ENCODE measurements at places on chromosomes 11 and 22.

DNA sequence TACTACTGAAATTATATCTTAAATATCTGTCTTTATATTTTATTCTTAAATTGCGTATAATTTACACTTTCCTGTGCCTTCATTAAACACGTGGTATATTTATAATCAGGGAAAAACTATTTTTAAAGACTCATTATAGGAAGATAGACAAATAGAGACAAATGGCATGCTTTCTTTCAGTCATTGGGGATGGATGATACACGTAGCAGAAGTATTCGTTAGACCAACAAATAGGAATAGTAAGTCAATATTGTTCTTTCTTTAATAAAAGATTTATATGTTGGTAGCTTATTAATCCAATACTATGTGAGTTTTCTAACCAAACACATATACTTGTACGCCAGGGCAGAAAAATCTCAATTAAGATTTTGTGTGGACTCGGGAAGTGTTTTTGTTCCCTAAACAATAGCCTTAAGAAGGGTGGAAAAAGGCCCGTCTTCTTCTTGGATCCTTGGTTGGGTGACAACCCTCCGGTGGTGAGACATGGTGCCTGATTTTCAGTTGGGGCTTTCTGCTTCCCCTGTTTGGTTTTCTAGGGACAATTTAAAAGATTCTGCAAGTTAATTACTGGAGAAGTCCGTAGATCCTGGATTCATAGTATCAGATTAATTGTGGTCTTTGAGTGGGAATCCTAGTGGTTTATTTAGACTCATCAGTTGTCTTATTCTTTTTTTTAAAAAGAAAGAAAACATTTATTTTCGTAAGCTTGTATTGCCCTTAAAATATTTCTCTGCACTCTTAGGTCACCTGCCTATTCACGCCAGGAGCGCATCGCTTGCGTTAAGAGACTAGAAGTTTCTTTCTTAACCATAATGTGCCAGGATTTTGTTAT lies 83.5 kb upstream of the WNT7B start:
- no peak for DNase-seq

DNA sequence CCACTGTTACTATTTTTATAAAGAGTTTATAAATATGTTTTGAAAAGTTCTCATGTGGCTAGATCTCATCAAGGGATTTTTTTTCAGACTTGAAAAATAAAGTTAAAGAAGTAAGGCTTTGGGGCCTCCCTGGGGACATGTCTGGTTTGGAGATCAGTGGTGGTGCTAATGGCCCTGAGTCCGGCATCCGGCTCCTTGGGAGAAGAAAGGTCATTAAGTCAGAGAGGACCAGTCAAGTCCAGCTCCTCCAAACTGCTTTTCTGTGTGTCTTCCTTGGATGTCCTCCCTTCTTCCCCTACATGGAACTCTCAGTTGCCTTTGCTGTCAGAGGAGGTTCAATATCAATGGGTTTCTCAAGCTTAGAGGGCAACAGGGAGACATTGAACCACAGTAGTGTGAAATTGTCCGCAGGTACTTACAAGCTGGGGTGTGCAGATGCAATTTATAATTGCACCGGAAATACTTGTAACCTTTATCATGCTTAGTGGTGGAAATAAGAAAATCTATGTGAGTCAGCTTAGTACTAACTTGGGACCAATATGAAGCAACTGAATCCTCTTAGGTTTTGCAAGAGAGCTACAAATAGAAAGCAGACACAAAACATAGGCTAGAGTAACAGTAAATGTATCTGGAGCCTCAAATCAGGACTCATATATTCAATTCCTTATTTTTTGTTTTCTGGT lies 144.3 kb downstream of the TEAD1 start:
- DNase-seq: no peak

GRCh38 chr11:843086-843734 lies 558 bp downstream of the TSPAN4 start:
- DNase-seq: no peak

DNA sequence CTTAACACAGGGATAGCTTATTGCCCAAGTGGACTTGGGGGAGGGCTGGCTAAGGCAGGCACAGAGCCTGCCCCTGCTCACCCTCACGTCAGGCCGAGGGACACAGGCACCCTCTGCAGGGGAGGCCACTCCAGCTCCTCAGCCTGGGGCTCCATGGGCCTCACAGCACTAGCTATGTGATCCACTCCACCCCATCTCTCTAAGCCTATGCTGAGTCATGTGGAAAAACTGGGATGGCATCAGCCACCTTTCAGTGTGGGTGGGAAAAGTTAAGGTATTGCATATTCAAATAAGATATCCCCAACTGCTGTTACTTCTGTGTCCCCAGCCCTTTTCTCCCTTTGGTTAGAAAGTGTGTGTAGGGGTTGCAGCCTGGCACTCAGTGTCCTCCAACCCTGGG lies 22.3 kb downstream of the RANGAP1 start:
- no peak for DNase-seq

GRCh38 chr22:48734359-48734758 lies 1093.3 kb downstream of the BRD1 start:
- DNase-seq: no peak

- DNase-seq: no peak
These were observed 27.6 kb downstream of the APLP2 start for GRCh38 chr11:130097285-130097684.

- no peak for DNase-seq
These were observed 55.7 kb downstream of the PHF21B start for GRCh38 chr22:44954149-44954548.

GRCh38 chr22:47161631-47162030 lies 399.2 kb downstream of the TBC1D22A start:
- DNase-seq: no peak

DNA sequence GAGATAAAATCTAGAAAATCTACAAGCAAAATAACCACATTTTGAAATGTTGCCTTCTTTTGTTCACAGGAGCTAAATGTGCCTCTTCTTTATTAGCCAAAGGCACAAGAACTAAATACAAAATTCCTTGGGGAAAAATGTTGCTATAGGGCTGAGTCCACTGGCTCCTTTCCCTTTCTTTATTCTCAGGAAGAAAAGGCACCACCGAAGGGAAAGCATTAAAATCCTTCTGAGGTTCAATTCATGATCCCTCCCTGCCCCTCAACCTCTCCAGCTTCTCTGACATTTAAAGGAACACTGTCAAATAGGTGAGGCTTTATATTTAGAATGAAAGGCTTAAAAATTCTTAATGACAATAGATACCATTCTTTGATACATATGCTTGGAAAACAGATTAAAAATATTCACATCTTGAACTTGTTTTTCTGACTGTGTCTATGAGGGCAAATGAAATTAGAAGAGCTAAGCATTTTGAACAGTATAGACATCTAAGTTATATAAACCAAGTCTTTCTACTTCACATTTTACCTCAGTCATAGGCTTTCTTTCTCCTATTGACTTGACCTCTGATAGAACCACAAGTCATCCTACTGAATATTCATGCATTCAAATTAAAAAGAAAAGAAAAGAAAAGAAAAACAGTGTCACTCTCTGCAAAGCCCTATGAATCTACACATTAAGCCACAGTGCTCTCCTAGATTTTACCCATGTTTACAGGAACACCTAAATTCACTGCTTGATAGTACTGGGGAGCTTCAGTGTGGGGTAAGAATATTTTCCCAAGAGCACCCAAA lies 148.2 kb downstream of the MAML2 start:
- DNase-seq: no peak

GRCh38 chr11:102771351-102771750 lies 9.1 kb downstream of the MMP10 start:
- no peak for DNase-seq

DNA sequence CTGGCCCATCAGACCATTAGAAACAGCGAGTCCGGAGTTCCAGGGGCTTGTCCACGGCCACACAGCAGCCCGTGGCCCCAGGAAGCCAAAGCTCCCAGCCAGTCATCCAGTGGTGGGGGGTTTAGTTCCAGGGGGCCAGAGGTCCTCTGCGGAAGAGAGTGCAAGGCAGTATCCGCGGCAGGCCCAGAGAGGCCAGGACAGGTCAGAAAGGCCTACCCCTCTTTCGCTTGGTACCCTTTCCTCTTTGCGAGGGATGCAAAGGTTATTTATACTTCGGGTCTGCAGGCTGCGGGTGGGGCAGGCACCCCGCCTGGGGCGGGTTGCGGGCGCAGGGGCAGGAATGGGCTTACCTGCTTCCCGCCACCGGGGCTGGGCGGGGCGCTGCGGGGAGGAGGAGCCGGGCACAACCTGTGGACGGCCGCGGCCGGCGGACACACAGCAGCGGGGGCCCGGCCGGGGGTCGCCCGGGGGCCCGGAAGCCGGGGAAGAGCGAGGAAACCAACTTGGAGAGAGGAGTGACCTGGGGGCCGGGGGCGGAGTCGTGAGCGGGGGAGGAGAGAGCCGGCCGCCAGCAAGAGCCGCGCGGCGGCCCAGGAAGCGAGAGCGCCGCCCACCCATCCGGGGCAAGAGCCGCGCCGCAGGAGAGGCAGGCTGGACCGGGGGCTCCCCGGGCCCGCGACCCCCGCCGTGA lies at the start of gene SH3BP1:
Gene SH3BP1, plus strand, starts transcription at position 600 of the 691 bp plus-strand sequence. CDS start 119 bp downstream, outside the sequence.
- DNase-seq: peak; percentile 73

- DNase-seq: no peak
These were observed 47.4 kb upstream of the B3GAT1 start for GRCh38 chr11:134459246-134460061.

- no peak for DNase-seq
These were observed 76.5 kb downstream of the PDE2A start for GRCh38 chr11:72597721-72598120.

DNA sequence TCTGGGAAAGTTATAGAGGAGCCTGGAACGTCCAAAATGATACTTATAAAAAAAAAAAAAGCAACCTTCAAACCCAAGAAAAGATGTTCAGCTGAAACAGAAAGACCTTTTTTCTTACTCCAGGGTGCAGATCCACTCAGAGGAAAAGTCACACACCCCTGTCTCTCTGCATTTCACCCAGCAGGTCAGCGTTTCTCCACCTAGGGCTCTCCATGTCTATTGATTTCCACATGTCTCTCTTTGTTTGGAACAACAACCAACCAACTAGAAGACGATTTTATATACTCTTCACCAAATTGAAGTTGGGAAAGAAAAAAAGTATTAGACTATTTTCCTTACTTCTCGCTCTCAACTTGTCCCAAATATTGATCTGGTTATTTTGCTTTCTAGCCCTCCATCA lies 42.2 kb upstream of the BLID start:
- DNase-seq: no peak

- DNase-seq: no peak
These were observed 67.5 kb downstream of the GAB2 start for GRCh38 chr11:78350091-78350645.

- DNase-seq: peak; percentile 47
These were observed 878 bp downstream of the RRAS2 start for GRCh38 chr11:14357881-14358728.

DNA sequence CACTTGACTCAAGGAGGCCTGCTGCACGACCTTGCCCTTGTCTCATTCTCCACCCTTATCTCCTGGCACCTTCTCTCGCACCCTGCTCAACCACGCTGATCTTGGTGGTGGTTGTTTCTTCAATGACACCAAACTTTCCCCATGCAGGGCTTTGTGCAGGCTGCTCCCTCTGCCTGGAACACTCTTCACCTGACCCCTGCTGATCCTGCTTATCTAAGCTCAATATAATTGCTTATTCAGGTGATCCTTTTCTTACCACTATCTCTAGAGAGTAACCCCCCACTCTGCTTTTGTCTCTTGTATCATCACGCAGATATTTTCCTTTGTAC lies 604.4 kb downstream of the BUD13 start:
- no peak for DNase-seq

DNA sequence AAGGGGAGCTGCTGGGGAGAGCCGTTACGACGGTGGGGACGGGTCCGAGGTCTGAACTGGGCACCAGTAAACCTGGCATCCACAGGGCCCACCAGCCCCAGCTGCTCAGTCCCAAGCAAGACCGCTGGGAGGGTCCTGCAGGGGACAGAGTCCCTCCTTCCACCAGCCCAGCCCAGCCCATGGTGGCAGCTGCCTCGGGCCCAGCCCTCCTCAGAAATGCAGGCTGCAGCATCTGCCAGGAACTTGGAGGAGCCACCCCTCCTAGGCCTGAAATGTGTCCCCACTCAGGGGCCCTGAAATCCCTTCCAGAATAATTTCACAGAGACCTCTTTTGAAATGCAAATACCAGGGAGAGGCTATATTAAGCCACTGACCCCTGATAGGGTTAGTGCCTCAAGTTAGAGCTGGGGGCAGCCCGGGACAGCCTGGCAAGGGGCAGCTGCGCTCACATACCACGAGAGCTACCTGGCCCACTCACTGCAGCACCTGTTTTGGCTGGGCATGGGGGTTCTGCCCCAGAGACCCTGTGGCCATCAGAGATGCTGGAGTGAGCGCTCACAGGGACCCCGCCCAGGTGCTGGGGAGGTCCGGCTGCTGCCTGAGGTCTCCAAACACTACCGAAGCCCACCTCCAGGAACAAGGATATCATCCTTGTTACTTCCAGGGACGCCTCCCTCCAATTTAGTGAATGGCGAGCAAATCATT lies 53.1 kb downstream of the CELSR1 start:
- DNase-seq: no peak

GRCh38 chr11:93519179-93519578 lies 24.0 kb downstream of the SMCO4 start:
- DNase-seq: no peak
